ENCODE measurements at places on chromosomes 4 and X. TPM values are rescaled to one million over a fixed set of nuclear protein-coding genes. Genes with fewer than 3 reads are reported as not detected.

The TCEAL6 gene
- polyA plus RNA-seq: not detected

The FHIP1A gene
- polyA plus RNA-seq: 0.02 TPM

The DOCK11 gene
- 3.9 TPM for polyA plus RNA-seq

The USP11 gene
- 33.0 TPM for polyA plus RNA-seq

The SPIN3 gene
- 4.7 TPM for polyA plus RNA-seq

The SLC25A5 gene
- 247 TPM for polyA plus RNA-seq

The BEX5 gene
- polyA plus RNA-seq: not detected

The USP26 gene
- not detected for polyA plus RNA-seq

The PLP1 gene
- polyA plus RNA-seq: 0.62 TPM

The MORC4 gene
- 17.5 TPM for polyA plus RNA-seq

The ZFP42 gene
- polyA plus RNA-seq: not detected

The SPANXC gene
- not detected for polyA plus RNA-seq
